Right kidney (tissue), 9 donors: ENCODE measurements at places on chromosomes 13 and 19.
A peak's percentile ranks its signal among the peaks of the same experiment; 100 is the strongest.

- DNase-seq, result no peak
Observed at GRCh38 chr13:41788552-41788951, 172.4 kb downstream of the VWA8 start.

DNA sequence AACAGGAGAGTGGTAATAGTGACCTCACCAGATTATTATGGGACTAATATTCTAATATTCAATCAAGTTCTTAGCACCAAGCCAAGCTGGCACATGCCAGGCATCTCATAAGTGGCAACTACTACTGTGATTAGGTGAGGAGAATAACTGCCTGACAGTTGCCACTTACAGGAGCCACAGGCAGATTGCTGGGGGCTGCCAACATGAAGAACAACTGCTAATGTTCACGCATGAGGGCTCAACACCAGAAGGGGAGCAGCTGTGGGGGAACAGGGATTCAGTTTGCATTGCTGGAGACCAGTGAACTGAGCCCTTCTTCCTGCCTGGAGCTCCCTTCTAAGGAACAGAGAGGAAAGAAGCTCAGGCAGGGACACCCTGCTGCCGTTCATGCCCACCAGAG is 504.5 kb downstream of the FOXO1 start:
- DNase-seq, result no peak

DNA sequence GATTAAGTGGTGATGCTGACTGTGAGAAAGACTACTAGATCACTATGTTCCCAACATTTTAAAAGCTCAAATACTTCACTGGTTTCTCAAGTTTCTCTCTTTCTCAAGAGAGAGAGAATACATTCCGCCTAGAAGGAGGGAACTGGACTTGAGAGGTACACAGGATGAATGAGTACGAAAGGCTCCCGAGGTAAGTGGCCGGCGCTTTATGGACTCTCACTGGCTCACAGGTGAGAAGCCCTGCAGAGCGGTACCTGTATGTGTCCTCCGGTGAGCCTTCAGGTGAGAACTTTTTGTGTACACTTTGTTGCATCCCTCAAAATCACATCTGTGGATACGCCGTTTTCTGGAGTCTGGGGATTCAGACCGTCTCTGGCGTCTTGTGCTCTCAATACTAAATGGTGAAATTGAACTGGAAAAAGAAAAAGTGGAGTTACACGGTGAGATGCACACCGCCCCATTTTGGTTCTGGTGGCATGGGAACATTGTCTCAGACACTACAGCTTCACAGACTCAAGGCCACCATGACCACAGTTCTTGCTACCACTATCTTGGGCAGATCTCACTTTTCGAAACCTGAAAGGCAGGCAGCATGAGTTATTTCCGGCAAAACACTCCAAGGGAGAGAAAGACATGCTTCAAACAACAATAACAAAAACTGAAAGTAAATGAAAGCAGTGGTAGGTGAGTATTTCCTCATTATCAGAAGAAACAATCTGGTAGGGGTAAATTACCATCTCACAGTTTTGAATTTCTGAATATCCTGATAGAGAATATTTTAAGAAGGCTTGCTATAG is 418.9 kb downstream of the KLF12 start:
- DNase-seq, result no peak

DNA sequence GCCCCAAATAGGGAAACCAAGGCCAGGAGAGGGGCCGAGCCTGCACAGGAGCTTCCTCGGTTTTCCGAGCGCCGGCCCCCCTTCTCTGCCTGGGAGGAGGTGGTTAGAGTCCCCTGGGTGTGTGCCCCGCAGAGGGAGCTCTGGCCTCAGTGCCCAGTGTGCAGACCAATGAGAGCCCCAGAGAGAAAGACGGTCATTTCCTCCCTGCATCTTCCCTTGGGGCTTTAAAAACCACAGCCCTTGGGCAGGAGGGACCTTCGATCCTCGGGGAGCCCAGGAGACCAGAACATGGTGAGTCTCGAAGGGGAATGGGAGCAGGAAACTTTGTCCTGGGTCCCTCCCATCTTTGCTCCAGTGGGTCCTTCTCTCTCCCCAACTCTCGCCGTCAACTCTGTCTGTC is at the start of gene C5AR1:
Gene C5AR1 (plus strand): TSS at position 254 of the 400 bp plus-strand sequence. CDS start 35 bp downstream, at position 289.
- no peak for DNase-seq

DNA sequence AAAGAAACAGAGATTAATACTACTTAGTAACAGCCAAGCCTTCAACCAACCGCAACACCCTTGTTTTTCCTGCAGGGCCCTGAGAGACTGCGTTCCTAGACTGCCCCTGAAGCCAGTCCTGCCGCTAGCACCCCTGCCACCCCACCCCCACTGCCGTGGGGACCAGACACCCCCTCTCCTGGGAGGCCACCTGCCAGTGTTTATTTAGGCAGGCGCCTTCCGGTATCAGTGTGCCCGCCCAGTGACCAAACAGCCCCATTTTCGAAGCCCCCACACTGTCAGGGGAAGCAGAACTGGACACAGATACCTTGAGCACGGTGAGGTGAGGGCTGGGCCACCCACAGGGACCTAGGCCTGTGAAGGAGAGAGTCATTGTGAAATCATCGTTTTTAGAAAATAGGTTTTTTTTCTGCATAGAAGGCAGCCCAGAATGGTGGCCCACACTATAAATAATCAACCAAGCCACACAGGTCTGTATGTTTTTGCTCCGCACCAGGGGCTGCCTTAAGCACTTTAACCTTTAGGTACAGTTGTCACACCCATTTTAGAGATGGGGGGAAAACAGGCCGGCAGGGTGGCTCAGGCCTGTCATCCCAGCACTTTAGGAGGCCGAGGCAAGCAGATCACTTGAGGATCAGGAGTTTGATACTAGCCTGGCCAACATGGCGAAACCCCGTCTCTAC is 3.5 kb upstream of the TLE5 start:
- no peak for DNase-seq

- DNase-seq, result no peak
Observed at GRCh38 chr13:113754691-113755090, 4.3 kb upstream of the TMEM255B start.

DNA sequence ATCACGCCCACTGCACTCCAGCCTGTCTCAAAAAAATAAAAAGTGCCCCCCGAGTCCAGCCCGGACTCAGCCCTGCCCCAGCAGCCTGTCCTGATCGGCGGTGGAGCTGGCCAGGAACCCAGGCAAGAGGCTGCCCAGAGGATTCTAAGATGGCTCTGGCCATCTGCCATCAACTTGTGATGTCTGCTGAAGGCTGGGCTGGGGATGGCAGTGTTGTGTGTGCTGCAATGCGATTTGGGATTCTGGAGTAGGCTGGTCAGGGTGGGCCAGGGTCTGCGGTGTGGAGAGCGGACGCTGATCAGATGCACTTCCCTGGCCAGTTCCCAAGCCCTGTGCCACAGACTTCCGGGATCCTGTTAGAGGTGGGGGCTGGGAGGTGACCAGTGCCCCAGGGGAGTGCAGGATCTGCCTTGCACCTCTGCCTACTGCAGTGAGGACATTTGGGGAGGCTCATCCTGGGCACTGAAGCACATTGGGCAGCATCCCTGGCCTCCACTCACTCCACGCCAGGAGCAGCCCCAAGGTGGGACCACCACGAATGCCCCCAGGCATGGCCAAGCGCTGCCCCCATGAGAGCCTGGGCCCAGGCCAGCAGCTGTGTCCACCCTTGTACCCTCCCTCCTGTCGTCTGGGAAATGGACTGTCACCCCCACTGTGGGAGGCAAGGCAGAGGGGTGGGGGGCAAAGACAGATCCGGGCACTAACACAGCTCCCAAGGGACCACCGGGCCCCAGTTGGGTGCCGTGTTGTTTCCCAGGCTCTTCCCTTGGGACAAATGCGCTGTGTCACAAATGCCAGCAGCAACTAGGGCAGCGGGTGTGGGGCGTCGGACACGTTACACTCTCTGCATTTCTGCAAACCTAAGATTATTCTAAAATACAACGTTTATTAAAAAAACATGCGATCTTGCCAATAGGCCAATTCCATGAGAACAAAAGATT is 3.4 kb upstream of the TBXA2R start:
- DNase-seq, result no peak

DNA sequence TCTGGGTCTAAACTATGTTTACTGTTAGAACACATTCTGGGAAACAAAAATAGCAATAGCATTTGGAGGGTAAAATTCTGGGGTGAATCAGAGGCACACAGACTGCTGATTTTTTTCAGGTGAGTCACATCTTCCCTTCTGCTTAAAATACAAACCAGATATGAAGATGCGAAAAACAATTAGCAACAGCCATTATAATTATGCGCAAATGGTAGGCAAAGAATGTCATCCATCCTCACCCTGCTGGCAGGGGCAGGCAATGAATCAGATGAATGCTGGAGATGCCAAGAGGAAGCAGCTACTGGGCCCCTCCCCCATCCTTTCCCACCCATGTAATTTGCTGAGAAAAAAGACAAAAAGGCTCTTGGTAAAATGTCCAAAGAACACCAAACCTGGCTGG is 282.9 kb downstream of the KLF5 start:
- no peak for DNase-seq

DNA sequence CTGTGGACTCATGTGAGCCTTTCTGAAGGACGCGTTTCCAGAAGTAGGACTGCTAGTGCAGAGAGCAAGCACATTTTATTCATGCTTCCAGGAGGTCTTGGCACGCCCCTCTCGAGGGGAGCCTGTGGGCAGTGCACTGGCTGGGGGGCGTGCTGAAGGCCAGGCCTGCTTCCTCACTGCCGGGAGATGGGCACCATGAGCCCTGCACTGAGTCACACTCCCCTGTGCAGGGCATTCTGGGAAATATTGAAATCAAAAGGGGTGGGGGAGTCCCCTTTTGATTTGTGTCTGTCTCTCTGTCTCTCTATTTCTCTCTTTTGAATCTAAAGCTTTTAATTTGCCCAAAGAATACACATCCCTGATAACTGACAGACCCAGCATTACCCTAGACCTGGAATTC is 34.0 kb downstream of the DPF1 start:
- no peak for DNase-seq

DNA sequence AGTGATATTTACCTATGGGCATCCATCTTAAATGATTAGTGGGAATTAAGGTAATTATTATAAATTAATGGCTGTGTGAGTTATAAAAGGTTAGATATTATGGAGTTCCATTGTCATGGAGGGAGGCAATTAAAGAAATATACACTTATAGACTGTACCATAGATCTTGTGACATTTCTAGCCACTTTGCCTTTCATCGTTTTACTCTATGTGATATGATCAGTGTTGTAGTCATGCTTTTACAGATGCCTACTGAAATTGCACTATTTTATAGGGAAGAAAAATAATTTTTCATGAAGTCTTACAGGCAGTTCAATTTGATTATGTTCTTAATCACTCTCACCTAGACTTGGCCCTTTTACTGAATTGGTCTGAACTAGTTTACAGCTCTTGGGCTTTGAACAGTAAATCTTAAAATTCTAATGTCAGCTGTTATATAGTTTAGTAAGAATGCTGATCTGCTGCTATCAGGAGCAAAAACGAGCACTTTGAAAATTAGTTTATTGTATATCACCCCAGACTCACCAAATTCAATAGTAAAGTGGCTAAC is 301.2 kb downstream of the GPC6 start:
- DNase-seq, result no peak

DNA sequence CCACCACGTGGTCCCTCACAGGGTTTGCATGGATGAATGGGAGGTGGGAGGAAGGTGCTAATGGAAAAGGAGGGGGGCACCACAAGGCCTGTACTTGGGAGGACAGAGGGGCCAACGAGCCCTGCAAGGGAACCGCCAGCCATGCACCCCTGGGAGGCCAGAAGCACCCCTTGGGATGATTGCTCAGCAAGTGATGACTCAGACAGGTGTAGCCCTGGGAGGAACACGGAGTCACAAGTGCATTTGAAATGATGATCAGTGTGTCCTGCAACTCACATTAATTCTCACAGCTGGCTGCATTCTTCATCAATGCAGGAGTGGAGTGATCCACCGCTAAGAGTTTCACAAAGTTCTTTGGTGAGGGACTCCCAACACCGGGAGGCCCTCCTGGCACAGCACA is 82.8 kb upstream of the ZNF254 start:
- DNase-seq, result no peak

- DNase-seq, result peak; percentile 75
Observed at GRCh38 chr13:49220856-49221589, 885 bp downstream of the MLNR start.

GRCh38 chr13:100156788-100157187 is 67.9 kb downstream of the PCCA start:
- no peak for DNase-seq

DNA sequence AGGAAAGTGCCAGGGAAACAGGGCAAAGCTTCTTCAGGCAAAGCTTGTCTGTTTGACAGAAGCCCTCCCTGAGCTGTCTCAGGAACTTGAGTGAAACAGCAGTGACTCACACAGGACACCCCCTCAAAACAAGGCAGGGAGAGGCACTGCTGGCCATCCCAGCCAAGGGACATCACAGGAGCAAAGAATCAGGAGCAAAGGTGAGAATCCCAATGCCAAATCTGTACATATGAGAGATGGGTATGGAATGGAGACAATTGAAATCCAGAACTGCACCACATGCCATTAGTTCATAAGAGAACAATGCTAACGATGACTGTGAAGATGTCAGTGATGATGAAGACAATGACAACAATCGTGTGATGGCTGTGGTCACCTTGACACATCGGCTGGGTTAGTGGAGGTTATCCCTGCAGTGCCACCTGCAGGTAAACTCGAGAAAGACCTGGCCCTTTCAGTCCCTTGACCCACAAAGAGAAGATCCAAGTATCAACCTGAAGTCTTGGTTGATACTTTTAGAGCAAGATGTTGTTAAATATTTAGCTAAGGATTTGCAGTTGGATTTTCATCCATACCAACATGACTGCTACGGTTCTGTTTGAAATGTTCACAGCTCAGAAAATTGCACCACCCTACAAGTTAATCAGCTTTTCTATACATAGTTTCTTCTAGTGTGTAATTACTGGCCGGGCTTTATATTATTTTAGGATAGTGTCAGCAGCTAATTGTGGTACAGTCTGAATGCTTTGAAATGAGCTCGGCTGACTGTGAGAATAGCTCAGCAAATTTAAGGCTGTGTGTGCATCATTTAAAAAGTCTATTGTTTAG is 42.0 kb upstream of the IPO5 start:
- DNase-seq, result no peak

- DNase-seq, result no peak
Observed at GRCh38 chr19:1265615-1266128, 3.5 kb upstream of the CIRBP start.

DNA sequence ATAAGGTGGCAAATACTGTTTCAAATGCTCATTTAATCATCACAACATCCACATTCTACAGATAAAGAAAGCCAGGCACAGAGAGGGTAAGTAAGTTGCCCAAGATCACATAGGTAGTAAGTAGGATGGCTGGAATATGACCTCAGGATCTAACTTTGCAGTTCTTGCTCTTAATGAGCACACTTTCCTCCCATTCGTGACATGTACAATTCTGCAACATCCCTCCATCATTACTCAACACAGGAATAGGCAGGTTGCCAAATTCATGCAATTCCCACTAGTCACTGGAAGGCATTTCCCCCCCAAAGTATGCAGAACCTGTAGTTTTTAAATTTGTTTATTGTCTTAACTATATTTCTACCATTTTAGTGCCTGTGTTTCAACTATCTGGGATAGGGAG is 109.2 kb downstream of the OLFM4 start:
- no peak for DNase-seq

GRCh38 chr13:97191142-97191541 is 31.0 kb upstream of the MBNL2 start:
- DNase-seq, result no peak

GRCh38 chr13:46321494-46322225 is 65.4 kb downstream of the RUBCNL start:
- peak; percentile 26 for DNase-seq

GRCh38 chr19:21833733-21834132 is 2.2 kb downstream of the ZNF43 start:
- no peak for DNase-seq

GRCh38 chr19:33208904-33209849 is 15.0 kb downstream of the LRP3 start:
- DNase-seq, result no peak

GRCh38 chr13:106220211-106220610 is 315.3 kb downstream of the EFNB2 start:
- no peak for DNase-seq

GRCh38 chr13:98475522-98475921 is 101.4 kb downstream of the STK24 start:
- no peak for DNase-seq
